ENCODE measurements at places on chromosomes 13 and 19.

GRCh38 chr13:41352935-41353840 lies 42.1 kb downstream of the NAA16 start:
- DNase-seq, result peak; percentile 57

DNA sequence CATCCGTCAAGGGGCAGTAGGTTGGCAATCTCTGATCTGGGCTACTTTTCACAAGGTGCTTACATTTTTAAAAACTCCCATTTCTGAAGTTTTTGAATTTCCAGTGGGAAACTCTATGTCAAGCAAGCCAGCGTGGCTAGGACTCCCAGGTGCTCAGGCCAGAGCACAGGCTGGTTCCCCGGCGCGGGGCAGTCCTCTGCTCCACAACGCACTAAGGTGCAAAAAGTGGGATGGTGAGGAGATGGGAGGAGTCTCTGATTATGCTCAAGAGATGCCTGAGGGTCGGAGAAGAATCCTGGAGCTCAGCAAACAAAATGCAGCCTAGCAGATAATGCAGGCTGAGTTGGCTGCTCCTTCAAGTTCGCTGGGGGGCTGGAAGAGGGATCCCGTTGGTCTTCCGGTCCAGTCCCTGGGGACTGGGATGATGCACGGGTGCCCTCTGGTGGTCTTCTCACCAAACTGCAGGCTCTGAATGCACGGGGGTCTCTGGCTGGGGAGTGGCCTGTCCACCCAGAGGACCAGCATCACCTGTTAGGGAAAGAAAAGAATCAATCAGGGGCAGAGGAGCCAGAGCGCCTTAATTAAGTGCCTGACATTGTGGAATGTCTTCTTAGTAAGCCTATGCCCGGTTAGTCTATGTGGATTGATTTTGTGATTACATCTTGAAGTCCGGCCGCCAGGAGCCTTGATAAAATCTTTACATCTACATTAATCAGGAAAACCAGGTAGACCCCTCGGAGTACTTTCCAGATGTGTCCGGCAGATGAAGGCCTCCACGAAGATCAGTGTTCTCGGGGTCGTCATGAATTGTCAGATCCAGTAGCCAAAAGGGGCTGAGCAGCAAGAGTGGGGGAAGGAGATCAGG lies 244.4 kb upstream of the MAB21L1 start:
- DNase-seq, result peak; percentile 72

DNA sequence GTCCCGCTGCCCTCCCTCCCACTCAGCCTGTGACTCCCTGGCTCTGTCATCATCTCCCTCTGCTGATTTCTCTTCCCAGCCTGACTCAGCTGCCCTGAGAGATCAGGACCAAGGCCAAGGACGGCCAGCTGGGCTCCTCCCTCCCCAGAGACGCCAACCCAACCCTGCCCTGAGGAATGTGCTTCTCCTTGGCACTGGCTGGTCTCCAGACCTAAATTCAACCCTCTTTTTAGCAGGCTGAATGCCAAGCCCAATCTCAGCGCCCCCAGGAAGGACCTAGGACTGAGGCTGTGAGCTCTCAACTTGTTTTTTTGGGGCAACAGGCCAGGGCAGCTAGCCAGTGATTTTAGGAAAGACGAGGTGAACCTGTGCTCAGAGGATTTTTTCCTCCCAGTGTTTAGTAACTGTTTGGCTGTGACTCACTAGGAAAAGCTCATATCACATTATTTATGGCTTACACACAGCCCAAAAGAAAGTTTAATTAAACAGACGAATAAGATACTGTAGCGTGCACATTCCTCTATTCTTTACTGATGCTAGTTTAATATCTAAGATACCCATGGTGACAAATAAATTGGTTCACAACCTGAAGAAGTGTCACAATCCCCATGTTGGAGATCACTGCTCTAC lies 7.4 kb upstream of the IGFL1 start:
- DNase-seq, result no peak

DNA sequence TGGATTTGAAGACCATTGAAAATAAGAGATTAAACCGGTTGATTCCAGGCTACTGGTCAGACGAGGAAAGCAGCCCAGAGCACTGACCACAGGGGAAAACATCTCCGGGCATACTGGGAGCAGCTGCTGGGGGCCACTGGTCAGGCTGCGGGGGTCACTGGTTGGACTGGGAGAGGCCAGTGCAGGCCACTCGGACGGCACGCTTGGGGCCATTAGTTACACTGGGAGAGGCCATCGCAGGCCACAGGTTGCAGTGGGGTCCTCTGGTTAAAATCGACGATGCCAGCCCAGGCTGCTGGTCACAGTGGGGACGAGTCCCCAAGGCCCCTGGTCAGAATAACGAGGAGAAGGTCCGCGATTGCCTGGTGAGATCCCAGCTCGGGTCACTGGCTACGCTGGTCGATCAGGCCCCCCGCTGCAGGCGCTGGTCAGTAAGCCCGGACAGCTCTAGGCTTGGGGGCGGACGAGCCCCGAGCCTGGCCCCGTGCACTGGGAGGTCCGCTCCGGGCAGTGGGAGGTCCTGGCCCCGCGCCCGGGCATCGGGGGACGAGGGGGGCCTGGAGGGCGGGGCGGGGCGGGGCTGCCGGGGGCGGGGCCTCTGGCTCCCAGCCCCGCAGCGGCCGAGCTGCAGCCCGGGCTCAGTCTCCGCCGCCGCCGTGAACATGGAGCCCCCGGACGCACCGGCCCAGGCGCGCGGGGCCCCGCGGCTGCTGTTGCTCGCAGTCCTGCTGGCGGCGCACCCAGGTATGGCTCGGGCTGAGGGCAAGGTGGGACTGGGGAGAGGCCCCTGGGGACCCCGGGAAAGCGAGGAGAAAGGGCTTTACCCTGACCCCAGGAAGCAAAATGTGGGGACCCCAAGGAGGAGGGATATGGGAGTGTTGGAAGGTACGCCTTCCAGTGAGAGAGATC lies at the start of gene BCAM:
Gene BCAM, plus strand, starts transcription at position 641 of the 909 bp plus-strand sequence. Its CDS starts 22 bp downstream, at position 663.
- DNase-seq, result no peak

DNA sequence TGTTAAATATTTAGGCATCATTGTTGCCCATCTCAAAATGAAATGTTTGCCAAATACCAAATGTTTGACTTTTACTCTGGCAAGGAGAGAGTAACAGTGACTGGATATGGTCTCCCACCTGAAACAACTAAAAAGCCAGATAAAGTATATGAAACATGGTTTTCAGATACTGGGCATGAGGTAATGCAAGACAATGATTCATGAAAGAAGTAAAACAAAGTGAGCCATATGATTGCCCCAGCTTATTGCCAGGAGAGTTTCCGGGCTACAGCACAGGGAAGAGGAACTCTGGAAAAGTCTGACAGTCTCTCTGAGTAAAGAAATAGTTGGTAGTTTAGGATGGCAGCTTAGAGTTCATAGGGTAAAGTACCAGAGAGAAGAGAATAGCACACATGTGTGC lies 354.6 kb downstream of the DNAJC15 start:
- DNase-seq, result no peak

GRCh38 chr13:32390048-32390447 lies 37.9 kb downstream of the N4BP2L1 start:
- no peak for DNase-seq

GRCh38 chr19:16841391-16841926 lies 12.3 kb downstream of the SIN3B start:
- DNase-seq, result no peak

- no peak for DNase-seq
These were observed 951 bp upstream of the MTUS2 start for GRCh38 chr13:28819046-28819730.

DNA sequence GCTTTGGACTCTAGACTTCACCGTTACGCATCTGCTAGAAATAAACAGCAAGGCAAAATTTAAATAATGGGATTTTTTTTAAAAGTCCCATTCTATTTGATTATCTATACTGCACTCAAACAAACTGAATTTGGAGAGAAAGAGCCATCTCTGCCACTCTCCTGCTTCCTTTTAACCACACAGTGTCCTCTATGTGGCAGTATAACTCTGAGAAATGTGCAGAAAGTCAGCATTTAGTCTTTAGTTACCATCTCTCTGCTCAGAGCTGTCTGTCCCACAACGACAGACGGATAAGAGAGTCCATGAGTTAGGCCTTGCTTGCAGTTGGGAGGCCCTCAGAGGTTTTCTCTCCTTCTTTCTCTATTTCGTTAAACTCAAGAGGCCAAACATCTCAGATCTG lies 21.2 kb downstream of the CCNA1 start:
- no peak for DNase-seq

GRCh38 chr13:52345631-52346251 lies 60.2 kb downstream of the THSD1 start:
- no peak for DNase-seq

- DNase-seq, result no peak
These were observed 335.5 kb downstream of the TBC1D4 start for GRCh38 chr13:75146436-75146835.

DNA sequence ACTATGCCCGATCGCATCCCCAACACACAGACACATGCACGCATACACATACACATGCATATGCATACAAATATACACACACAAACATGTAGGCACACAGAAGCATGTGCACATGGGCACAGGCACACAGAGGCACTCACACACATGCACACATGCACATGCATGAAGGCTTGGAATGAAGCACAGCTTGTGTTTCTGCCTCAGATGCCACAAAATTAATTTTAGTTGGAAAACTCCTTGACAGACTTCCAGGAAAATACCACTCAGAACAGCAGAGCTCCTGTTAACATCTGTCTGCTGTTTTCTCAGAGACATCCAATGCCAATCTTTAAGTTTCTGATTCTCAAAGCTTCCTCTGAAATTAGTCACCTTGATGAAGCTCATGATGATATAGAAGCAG lies 532.7 kb downstream of the RFC3 start:
- no peak for DNase-seq

GRCh38 chr13:77876176-77876575 lies 42.5 kb downstream of the EDNRB start:
- DNase-seq, result no peak

DNA sequence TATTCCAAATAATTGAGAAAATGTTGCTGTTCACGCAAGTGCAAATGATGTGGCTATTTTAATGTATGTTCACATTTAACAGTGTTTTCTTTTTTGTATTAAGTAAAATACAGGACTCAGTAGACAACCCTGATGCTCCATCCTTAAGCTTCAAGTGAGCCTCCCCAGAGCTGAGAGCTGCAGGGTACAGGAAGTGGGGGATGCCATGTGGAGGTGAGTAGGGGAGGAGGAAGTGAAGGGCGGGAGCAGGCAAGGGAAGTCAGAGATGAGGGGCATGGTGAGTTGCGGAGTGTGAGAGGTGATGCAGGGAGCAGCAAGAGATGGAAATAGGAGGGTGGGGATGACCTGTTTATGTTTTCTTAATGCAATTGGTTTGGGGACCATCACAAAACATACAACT lies 711.0 kb downstream of the UQCRFS1 start:
- no peak for DNase-seq

DNA sequence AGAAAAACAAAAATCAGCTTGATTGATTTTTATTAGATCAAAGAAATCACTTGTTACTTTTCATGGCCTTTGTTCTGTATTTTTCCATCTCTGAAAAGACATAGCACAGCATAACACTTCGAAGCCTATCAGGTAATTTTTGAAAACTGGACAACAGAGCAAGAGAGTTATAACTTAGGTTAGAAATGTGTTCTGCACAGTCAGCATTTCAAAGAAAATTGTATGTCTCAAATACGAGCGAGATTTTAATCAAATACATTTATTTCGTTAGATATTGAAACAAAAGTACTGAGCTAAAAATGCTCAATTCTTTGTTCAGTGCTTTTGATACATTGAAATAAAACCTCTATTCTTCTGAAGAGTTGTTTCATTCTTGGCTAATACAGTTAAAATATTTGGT lies 144.1 kb upstream of the SLC10A2 start:
- no peak for DNase-seq

DNA sequence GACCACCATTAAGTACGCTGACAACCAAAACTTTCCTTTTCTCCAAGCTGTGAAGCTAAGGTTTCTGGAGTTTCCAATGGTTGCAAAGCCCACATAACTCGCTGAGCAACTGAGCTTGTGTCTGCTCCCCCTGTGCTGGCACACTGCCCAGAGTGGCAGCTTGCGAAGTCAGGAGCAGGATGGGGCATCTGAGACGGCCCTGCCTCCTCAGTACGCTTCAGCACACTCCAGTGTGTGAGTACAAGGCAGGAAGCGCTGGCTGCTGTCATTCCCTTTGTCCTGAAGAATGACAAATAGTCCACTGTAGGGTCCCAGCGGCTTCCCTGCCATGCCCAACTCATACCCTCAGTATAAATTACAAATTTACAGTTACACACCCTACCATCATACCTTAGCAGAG lies 51.5 kb downstream of the SKA3 start:
- DNase-seq, result no peak

- no peak for DNase-seq
These were observed 14.1 kb downstream of the BRD4 start for GRCh38 chr19:15318241-15318691.

- no peak for DNase-seq
These were observed 34.1 kb upstream of the CACTIN start for GRCh38 chr19:3660493-3661219.

- no peak for DNase-seq
These were observed 23.1 kb upstream of the COG3 start for GRCh38 chr13:45441633-45442032.

- no peak for DNase-seq
These were observed 184.2 kb downstream of the OXGR1 start for GRCh38 chr13:96810104-96810503.

DNA sequence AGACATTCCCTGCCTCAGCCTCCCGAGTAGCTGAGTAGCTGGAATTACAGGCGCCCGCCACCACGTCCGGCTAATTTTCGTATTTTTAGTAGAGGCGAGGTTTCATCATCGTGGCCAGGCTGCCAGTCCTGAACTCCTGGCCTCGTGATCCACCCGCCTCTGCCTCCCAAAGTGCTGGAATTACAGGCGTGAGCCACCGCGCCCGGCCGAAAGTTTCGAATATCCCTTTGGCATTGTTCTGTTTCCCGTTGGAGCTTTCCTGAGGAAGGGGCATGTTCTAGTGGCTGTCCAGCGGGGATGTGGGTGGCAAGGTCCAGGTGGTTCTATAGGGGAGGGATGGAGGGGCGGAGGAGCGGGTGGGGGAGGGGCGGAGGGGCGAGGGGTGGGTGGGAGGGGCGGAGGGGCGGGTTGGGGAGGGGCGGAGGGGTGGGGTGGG lies 2.1 kb upstream of the BSG start:
- DNase-seq, result no peak

DNA sequence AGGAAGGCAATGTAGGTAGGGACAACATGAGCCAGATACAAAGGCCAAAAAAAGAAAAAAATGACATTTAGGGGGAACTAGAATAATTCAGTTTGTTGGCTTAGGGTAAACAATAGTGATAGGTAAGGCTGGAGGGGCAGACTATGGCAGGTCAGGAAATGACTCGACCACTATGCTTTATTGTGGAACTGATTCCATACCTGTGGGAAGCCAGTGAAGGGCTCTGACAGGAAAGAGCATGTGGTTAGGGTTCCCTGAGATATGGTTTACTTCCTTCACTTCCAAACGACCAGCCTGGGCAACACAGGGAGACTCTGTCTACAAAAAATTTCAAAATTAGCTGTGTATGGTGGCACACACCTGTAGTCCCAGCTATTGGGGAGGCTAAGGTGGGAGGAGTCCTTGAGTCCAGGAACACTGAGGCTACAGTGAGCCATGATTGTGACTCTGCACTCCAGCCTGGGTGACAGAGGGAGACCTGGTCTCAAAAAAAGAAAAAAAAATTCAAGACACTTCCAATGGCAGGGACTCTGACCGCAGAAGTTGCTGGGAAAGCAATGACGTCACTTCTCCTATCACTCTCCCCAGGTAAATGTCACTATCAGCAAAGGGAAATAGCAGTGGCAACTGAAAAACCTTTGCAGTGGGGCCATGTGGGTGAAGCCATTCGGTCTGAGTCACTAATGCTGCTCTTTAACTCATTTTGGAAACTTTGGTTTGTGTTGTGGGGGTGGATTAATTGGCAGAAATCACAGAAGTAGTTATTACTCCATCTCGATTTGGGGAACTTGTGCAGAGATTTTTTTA lies 192.8 kb upstream of the TSC22D1 start:
- DNase-seq, result peak; percentile 46

- DNase-seq, result peak; percentile 48
These were observed 15.4 kb upstream of the IRGC start for GRCh38 chr19:43700395-43701000.
